Stimulated activated CD4-positive, alpha-beta T cell treated with anti-CD3 and anti-CD28 coated beads, Interleukin-1b, Interleukin-23, amount 100 ng/mL, for 1 hour (primary cell): ENCODE measurements at places on chromosomes 6 and 20.

- DNase-seq: no peak
Measured at GRCh38 chr20:34922654-34923381, 32.8 kb downstream of the GSS start.

DNA sequence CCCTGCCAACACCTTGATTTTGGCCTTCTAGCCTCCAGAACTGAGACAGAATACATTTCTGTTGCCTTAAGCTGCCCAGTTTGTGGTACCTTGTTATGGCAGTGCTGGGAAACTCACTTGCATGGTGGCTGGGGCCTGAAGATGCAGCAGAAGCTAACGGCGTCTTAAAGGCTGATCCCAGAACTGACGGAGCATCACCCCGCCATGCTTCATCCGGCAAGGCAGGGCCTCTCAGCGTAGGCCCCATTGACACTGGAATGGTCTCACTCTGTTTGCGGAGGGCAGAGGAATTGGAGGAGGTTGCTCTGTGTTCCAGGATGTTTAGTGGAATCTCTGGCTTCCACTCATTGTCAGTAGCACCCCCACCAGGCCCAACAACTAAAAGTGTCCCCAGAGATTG lies 102.1 kb downstream of the JPH2 start:
- no peak for DNase-seq

- no peak for DNase-seq
Measured at GRCh38 chr6:36124881-36125280, 5.4 kb upstream of the MAPK13 start.

- DNase-seq: no peak
Measured at GRCh38 chr6:149359440-149359839, 40.6 kb upstream of the SUMO4 start.

GRCh38 chr6:168507730-168508129 lies 66.7 kb downstream of the SMOC2 start:
- DNase-seq: no peak

DNA sequence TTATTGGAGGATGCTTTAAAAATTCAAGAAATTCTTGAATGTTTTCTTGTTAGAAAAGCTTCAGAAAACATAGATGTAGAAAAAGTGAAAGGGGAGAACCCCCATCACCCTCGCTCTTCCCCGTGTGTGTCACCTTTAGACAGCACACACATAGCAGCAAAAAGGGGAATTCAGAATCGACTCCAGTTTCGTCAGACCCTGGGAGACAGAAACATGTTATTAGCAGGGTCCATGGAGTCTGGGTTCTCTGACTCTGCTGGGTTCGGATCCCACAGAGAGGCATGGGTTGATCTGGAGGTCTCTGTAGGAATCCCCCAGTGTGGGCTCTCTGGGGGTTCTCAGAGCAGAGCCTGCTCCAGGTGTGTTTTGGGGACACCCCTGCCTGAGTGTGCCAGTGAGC lies 43.7 kb downstream of the ARHGAP40 start:
- DNase-seq: no peak
